Iris pigment epithelial cell (primary cell): ENCODE measurements at places on chromosomes 4 and X.
A peak's percentile ranks its signal among the peaks of the same experiment; 100 is the strongest.

GRCh38 chr4:186587416-186588018, 32.1 kb upstream of the MTNR1A start:
- peak; percentile 60 for DNase-seq

GRCh38 chr4:3213106-3213425, 35.9 kb upstream of the MSANTD1 start:
- DNase-seq = no peak

- DNase-seq = peak; percentile 12
Observed at GRCh38 chrX:150508451-150509367, 59.7 kb upstream of the MTM1 start.

DNA sequence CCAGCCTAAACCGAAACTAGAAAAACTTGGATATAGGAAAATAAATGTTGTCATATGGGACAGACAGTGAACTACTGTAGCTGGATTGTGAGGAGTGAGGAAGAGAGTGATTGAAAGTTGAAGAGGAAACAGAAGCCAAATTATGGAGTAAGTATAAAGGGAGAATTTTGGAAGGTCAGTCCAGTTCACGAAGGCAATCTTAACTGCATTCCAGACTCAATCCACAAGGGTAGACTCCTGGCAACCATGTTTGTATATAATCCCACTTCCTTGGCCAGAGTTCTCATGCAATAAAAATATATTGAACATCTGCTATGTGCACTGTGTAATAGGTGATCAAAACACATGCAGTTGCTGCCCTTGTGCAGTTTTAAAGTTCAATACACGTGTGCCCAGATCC, 58.6 kb upstream of the CAMK2D start:
- DNase-seq = no peak

GRCh38 chrX:23514082-23514481, 153.2 kb upstream of the PRDX4 start:
- DNase-seq = no peak

GRCh38 chrX:71629467-71629866, 11.2 kb upstream of the CXCR3 start:
- no peak for DNase-seq

GRCh38 chr4:122705547-122706117, 26.9 kb upstream of the BBS12 start:
- no peak for DNase-seq

DNA sequence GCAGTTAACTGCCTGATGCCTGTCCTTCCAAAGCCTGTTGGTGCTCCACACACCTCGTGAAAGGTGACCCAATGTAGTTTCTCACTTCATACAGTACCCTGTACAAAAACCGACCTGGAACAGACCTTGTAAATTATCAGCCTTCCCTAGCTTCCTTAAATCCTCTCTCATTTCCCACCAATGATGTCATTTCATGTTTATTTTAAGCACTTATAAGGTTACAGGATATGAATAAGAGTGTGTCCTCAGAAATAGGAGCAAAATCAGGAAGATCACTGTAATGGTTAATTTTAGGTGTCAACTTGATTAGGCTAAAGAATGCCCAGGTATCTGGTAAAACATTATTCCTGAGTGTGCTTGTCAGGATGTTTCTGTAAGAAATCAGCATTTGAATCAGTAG, 44.7 kb downstream of the TMEM150C start:
- peak; percentile 54 for DNase-seq

DNA sequence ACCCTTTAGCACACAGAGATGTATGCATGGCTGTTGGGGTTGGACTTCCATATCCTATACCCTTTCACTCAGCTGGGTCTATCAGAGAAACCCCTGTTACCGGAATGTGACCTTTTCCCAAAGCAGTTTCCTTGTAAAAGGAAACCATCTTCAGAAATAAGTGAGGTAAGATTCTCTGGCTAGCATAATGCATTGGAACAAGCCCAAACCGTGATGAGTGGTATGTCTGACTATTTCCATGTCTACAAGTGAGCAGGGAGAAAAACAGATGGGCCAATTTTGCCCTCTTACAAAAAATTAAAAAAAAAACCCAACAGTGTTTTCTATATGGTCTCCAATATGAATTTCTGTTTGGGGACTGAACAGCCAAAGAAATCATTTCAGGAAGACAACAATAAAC, 283.9 kb downstream of the SMARCA1 start:
- DNase-seq = peak; percentile 58

DNA sequence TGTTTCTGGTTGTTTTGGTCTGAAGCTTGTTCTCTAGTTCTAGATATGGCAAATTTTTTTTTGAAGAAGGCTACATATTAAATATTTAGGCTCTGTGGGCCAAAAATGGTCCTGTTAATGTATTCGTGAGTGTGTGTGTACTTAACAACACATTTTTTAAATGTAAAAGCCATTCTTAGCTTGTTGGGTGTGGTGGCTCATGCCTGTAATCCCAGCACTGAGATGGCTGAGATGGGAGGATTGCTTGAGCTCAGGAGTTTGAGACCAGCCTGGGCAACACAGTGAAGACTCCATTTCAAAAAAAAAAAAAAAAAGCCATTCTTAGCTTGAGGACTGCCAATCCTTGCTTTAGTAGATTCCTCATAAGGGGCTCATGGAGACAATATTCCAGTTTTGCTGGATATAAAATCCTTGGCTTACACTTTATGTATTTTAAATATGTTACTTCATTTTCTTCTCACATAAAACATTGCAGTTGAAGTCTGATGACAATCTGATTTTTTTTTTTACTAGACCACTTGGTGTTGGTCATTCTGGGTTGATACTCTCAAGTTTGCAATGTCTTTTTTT, 23.4 kb downstream of the NOCT start:
- DNase-seq = no peak

DNA sequence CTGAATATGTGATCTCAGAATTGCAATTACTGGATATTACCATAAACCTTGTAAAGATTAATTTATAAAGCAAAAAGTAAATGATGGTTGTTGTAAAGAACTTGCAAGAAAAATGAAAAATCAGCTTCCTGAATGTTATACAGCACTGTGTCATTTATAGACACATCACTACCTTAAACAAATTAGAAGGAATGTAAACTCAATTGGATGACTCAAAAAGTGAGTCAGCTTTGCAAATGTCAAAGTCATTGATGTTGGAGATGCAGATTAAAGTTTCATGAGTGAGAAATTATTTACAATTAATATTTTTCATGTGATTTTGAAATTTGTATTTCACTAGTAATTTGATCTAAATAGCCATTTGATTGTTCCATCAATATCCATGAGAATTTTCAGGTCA, 193.2 kb downstream of the RAPGEF2 start:
- DNase-seq = peak; percentile 81

DNA sequence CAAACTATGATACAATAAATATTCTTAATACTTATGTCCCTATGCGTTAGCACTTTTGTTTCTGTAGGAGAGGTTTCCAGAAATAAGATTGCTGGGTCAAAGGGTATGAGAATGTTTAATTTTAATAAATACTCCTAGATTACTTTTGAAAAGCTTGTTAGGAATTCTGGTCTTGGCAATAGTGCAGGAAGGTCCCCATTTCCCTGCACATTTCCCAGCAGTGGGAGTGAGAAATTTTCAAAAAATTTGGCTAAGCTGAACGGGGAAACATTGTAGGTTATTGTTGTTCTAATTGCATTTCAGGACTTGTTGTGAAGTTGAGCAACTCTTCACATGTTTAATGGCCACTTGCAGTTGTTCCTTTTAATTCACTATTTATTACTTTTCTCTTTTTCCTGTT, 27.1 kb downstream of the IGFBP7 start:
- DNase-seq = no peak

GRCh38 chrX:19761554-19762295, 125.7 kb downstream of the SH3KBP1 start:
- no peak for DNase-seq

DNA sequence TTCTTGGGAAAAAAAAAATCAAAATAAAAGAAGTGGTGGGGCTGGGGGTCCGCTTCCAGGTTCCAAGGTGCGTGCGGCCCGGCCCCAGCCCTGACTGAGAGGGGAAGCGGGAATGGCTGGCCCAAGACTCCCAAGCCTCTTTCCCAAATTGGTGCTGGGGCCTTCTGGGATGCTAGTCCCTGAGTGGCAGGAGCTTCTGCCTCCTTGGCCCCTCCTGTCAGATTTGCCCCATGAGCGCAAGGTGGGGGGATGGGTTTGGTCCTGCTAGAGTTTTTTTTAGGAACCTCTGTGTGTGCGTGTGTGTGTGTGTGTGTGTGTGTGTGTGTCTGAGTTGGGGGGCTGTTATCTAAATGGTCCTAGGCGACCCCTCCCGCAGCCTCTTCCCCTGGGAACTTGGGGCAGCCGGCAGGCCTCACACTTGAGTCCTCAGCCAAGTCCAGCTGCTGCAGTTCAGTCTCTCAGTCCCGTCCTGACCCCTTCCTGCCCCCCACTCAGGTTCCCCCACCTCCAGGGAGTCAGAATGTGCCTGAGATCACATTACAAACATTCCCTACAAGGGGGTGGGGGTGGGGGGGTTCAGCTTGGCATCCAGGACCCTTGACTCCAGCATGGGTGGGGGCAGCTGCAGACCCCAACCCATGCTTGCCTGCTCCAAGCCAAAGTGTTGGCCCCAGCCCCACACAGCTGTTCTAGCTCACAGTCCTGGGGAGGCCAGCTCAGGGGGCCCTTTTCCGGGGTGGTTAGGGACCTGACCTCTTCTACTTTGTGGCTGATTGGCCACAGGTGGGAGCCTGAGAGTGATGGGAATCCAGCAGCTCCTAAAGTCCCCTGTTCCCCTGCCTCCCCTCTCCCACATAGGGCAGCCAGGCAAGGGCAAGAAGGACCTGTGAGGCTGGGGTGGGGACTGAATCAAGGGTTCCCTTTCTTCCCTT, 4.0 kb downstream of the EFNB1 start:
- no peak for DNase-seq

- peak; percentile 9 for DNase-seq
Observed at GRCh38 chr4:12889054-12889453, 595.1 kb downstream of the RAB28 start.

GRCh38 chrX:149467461-149467860, 37.6 kb downstream of the IDS start:
- DNase-seq = no peak
